ENCODE measurements at places on chromosomes 2 and 18. TPM values are rescaled to one million over a fixed set of nuclear protein-coding genes. Genes with fewer than 3 reads are reported as not detected.

ST6GAL2 gene
- total RNA-seq: 4.4 TPM

TUBA3D gene
- total RNA-seq: not detected

TMEM200C gene
- 1.1 TPM for total RNA-seq

PTPRM gene
- 61.7 TPM for total RNA-seq

ITGB1BP1 gene
- total RNA-seq: 43.3 TPM

WNT10A gene
- total RNA-seq: 0.04 TPM

GALNT3 gene
- total RNA-seq: 0.49 TPM

DSG4 gene
- not detected for total RNA-seq

AQP12A gene
- not detected for total RNA-seq

GATA6 gene
- 1.4 TPM for total RNA-seq

GPR55 gene
- not detected for total RNA-seq

OR6B2 gene
- total RNA-seq: not detected

ANKRD29 gene
- 4.0 TPM for total RNA-seq

LPIN2 gene
- 15.7 TPM for total RNA-seq

ZFP36L2 gene
- total RNA-seq: 12.0 TPM

PSTPIP2 gene
- total RNA-seq: 2.0 TPM

NPAS2 gene
- total RNA-seq: 2.9 TPM

HOXD11 gene
- total RNA-seq: 0.04 TPM

SNED1 gene
- 2.8 TPM for total RNA-seq

INPP4A gene
- 13.0 TPM for total RNA-seq

GAL3ST2 gene
- total RNA-seq: 0.09 TPM

TTN gene
- total RNA-seq: 1,236 TPM

RUFY4 gene
- total RNA-seq: 0.27 TPM

KCNK3 gene
- 1.1 TPM for total RNA-seq

TRIM43 gene
- total RNA-seq: not detected

LBX2 gene
- 0.66 TPM for total RNA-seq

DNAJC5G gene
- total RNA-seq: not detected

NR4A2 gene
- 1.0 TPM for total RNA-seq

CWC22 gene
- total RNA-seq: 15.0 TPM

MROH2A gene
- total RNA-seq: not detected

NOL4 gene
- total RNA-seq: 0.09 TPM

GKN1 gene
- total RNA-seq: 0.09 TPM

TMEM247 gene
- not detected for total RNA-seq

PAX3 gene
- total RNA-seq: 0.71 TPM

STK39 gene
- 16.7 TPM for total RNA-seq

CELF4 gene
- 0.18 TPM for total RNA-seq

Data from muscle of leg (tissue), 16 donors.